Activated CD4-positive, alpha-beta T cell treated with anti-CD3 and anti-CD28 coated beads for 36 hours (primary cell): ENCODE measurements at places on chromosomes 2 and 18.
A peak's percentile ranks its signal among the peaks of the same experiment; 100 is the strongest.

- no peak for DNase-seq
Observed at GRCh38 chr2:225223301-225223700, 176.2 kb upstream of the NYAP2 start.

DNA sequence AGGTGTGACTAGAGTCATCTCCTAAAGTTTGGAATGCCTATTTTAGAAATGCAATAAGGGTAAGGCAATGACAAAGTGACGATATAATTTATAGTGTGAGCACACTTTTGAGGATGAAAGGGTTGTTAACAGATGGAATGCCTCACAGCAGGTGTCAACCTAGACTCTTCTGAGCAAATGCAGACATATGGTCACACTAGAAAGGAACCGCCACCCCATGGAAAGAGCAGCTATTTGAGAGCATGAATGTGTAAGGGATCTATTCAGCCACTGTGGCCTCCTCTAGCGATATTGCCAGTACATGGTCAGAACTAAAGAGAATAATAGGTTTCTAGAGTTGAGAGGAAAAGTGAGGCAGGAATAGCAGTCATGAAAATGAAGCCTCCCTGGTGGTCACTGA is 18.5 kb downstream of the DSG2 start:
- no peak for DNase-seq

- no peak for DNase-seq
Observed at GRCh38 chr2:167602122-167602521, 645.3 kb downstream of the STK39 start.

DNA sequence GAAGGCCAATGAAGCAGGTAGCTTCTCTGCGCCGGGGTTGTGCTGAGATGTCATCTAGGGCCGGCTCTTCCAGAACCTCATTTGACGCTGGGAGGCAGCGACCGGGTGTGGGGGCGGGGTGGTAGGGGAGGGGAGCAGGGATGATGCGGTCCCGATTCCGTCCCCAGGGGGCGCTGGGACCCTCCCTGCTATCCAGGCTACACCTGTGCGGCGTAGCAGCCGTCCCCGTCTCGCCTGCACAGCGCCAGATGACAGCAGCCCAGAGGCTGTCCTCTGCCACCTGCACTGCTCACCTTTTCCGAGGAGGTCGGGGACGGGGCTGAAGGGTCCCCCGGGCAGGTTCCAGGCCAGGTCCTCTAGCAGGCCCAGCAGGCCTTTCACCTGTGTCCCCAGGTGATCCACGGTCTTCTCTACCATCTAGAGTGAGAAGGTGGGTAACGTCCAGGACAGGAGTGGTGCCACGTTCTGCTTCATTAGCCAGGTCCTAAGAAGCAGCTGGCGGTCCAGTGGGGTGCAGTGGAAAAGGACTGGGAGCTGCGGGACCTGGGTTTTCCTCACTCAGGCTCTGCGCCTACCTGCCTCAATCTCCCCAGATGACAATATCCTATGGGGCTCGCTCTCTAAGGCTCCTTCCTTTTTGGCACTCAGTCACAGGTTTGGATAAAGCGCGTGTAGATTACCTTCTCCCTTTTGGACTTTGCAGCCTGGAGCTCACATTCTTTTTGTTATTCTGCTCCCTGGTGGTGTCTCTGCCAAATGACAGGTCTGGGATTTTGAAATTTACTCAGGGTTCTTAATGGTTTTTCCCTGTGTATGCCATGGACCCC is 56.0 kb upstream of the RAB6C start:
- DNase-seq: peak; percentile 61

DNA sequence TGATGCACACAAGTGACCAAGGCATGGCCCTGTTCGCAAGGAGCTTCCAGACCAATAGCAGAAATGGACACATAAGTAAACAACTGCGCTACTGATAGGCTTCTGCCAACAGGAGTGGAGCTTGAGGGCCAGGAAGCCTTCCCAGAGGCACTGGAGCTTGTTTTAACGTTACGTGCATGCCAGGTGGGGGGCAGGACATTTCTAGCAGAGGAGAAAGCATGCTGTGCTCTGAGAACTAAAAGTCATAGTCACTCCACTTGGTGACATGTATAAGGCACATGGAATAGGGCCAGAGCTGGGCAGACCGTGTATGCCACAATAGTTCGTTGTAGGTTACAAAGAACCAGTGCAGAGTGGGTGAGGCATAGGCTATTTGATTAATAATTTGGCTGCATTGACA is 184.2 kb downstream of the NEDD4L start:
- no peak for DNase-seq

DNA sequence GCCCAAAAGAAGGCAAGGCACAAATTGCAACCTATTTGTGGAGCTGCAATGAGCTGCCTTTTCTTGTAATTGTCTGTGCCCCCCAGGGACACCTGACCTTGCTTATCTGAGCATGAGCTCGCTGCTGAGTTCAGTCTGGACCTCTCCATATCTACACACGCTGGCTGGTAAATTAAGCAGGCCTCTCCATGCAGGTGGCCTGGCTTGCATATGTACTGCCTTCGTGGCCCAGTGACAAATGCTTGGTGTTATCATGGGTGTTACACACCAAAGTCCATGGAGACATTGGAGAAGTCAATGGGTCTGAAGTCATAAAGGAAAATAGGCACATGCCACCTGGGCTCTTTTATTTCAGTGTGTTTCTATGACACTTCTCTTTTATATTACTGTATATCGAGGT is 121.2 kb downstream of the IRS1 start:
- DNase-seq: no peak

DNA sequence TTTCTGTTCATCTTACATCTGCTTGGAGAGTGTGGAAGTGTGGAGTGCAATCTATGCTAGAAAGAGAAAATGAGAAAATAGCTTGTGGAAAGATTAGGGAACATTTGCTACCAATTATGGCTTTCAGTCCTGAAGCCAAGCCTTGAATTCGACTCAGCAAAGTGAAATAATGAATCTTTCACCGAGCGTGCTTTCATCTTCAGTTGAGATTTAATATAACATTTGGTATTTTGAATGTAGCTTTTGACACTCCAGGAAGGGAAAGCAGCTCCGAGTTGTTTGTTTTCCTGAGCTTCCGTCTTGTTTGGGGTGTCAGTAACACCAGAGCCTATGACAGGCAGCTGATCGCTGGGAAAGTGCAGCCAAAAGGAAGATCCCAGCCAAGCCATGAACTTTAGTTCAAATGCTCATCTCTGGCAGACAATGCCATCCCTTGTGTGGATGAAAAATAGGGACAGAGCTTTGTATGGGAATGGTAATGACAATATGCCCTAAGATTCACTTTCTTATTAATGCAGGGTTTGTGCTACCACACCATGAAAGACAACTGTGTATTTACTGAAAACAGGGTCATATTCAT is 25.0 kb upstream of the PHLPP1 start:
- no peak for DNase-seq

DNA sequence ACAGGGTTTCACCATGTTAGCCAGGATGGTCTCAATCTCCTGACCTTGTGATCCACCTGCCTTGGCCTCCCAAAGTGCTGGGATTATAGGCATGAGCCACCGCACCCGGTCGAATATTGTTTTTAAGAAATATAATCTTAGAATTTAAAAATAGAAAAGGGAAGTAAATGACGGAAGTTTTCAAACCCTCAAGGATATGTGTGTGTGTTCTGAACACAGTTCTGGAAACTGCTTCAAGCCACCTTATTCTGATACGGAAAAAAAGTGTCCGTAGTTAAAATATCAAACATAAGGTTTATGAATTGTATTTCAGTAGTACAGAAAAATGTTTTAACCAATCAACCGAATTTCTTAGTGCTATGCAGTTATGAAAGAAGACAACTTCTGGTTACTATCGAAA is 115.9 kb downstream of the UPP2 start:
- no peak for DNase-seq

DNA sequence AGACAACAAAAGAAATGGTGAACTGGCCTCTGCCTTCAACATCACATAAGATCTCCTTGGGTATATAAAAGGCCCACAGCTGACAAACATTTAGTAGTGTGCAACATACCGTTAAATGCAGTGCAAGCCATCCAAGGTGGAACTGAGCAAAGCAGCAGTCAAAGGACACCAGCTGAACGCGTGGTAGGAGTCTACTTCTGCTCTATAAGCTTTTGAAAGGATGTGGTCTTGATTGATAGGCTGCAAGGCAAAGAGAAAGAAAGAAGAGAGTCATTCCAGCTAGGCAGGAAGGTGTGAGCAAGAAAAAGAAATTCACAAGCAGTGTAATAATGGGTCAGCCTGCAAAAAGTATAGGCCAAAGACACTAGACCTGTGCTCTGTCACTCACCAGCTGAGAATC is 356.3 kb downstream of the SATB2 start:
- DNase-seq: no peak

DNA sequence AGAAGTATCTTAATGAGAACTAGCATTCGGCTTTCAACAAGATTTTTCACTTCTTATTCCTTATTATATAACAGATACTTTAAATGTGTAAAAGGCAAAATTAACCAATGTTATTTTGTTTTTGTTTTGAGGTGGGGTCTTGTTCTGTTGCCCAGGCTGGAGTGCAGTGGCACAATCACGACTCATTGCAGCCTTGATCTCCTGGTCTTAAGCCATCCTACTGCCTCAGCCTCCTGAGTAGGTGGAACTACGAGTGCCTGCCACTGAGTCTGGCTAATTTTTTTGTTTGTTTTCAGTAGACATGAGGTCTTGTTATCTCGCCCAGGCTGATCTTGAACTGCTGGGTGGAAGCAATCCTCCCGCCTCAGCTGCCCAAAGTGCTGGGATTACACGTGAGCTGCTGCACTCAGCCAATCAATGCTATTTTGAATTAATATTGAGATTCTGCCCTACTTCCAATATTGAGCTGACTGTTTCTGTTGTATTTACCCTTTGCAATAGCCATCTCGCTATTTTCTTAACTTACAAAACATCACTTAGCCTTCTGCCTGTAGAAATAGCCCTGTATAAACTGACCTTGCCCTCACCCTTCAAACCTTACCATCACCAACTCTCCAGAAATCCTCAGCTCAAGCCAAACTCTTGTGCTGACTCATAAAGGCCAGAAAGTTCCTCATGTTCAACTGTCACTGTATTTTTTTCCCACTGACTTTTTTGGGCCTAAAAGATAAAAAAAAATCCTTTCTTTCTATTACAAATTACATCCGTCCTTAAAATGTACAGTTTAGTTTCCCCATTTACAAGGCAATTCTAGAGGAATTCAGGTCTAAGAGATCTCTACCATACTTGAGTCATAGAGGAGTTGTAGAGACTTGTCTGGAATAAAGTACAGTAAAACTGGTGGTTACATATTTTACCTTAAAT is 94.3 kb downstream of the OLA1 start:
- no peak for DNase-seq

GRCh38 chr2:68031542-68032160 is 31.2 kb downstream of the C1D start:
- no peak for DNase-seq

DNA sequence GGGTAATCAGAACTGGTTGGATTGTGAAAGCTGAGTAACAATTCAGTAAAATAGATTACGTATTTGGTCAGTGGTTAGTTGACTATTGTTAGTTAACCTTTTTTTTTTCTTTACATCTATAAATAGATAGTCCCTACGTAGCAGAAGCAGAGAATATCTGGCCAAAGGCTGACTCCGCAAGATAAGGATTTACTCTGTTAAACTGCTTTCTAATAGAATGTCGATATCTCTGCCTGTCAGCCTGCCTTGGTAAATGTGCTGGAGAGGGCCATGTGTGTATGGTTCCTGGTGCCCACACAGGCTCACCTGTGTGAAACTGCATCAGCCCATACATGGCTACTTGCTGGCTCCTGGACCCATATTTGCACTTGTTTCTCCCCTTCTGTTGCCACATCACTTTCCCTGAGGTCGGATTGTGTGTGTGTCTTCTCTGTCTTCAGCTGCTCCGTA is 94.4 kb downstream of the CRIM1 start:
- no peak for DNase-seq

DNA sequence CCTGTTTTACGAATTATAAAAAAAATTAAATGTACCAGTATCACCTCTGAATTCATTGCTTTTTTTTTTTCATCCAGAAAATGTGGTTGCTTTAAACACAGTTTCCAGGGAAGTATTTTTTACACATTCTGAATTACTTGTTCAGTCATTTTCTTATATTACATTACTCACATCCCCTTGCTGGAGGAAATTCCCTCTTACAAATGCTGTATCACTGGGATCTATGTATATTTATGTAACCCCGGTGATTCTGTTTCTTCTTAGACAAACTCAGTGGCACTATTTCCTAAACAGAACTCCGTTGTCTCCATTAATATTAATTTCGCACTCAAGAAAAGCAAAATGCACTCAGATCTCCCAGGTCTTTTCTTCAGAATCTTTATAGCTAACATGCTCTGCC is 1078.5 kb upstream of the ZEB2 start:
- no peak for DNase-seq

DNA sequence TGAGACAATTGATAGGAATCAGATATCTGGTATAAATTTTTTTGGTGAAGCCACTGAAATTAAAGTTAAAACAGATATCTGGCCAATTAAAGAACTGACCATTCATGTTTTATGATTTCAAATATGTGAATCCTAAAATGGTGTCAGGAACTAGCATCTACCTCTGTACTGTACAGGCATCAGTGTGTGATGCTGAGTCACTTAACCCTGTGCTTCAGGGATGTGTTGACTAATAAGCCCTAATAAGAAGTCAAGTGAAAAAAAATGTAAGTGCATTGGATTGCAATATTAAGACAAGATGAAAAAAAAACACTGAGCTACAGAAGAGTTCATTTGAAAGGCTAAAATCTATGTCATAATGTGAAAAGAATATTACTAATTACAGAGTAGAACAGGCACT is 9.1 kb upstream of the UNC80 start:
- no peak for DNase-seq

DNA sequence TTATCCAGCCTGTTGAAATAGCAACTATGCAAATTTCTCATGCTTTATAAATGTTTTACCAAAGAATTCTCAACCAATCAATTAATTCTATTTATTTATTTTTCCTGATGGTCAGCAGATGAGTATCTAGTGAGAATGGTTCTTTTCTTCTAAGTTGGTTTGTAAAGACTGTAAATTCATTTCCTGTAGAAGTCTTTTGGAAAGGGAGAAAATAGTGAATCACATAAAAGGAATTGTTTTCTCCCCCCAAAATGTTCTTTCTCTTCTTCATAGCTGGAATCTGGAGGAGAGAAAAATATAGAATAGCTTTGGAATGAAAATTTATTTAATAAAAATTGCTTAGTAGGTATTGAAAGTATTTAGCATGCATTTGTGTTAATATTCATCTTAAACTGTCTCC is 836.1 kb upstream of the ZEB2 start:
- no peak for DNase-seq

GRCh38 chr2:175439416-175439815 is 257.9 kb upstream of the ATP5MC3 start:
- no peak for DNase-seq

DNA sequence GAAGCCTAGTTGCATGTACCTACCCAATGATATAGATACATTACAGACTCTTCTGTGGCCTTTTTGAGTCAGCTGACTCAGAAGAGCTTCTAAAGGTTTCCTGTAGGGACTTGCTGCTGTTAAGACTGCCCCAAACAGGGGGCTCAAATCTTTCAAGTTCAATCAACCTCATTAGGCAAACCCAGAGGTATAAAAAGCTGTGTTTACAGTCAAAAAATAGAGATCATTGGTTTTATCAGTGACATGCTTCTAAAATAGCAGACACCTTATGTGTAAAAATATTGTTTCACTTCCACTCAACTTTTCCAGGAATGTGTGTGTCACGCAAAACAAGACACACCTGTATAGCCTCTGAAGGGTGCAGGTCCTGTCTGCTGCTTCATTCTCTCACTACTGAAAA is 624.3 kb upstream of the FANCL start:
- DNase-seq: no peak

- DNase-seq: no peak
Observed at GRCh38 chr2:188512456-188512855, 220.8 kb downstream of the GULP1 start.
